Activated gamma-delta T cell treated with Interleukin-2 at 50 U/mL for 16 hours (primary cell): ENCODE measurements at places on chromosomes 13 and 19.

DNA sequence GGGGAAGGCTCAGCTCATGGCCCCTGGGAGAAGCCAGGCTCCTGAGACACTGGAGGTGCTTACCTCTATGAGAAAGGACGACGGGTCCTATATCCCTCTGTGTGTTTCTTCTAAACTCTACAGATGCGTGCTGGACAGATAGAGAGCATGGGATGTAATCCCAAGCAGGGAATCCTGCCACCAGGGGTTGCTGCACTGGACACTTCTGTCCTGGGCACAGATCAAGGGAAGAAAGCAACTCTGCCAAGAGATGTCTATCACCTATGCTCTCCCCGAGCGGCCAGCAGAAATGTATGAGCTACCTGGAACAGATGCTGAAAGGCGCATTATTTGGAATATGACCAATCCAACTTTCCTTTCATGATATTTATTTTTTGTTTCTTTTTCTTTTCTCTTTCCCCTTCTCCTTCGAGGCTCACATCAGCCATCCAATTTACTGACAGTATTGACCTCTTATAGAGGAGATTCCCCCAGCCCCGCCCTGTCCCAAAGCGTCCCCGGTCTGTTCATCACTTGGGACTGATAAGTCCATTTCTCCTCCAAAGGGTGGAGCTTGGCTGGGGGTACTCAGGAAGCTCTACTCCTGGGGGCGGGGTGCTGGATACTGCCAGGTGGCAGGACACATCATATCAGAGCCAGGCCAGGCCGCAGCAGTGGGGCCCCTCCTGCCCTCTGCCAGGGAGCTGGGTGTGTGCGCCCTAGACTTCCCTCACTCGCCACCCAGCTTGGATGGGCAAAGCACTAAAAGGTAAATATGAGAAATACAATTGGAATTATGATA, 34.2 kb downstream of the TSHZ3 start:
- no peak for DNase-seq

GRCh38 chr19:29212356-29212647, 649 bp downstream of the UQCRFS1 start:
- DNase-seq = no peak

DNA sequence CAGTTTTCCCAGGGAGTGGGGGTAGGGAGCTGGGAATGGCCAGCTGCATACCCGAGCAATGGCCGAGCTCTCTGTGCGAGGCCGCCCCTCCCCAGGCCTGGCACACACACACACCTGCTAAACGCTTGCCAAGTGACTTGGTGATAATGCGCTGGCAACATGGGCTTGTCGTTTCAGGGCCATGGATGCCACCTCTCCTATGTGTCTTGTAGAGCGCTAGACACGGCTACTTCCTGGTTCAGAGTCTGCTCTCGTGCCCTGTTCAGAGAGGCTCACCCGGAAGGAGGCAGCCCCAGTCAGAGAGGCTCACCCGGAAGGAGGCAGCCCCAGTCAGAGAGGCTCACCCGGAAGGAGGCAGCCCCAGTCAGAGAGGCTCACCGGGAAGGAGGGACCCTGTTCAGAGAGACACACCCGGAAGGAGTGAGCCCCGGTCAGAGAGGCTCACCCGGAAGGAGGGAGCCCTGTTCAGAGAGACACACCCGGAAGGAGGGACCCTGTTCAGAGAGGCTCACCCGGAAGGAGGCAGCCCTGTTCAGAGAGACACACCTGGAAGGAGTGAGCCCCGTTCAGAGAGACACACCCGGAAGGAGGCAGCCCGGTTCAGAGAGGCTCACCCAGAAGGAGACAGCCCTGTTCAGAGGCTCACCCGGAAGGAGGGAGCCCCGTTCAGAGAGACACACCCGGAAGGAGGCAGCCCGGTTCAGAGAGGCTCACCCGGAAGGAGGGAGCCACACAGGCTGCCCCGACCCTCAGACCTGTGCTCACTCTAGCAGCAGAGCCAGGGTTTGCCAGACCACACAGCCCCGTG, 4.2 kb downstream of the ADPRHL1 start:
- DNase-seq = no peak

- DNase-seq = no peak
Measured at GRCh38 chr13:110054041-110054440, 252.9 kb downstream of the COL4A1 start.

GRCh38 chr13:65830411-65831205, 1399.5 kb downstream of the PCDH9 start:
- no peak for DNase-seq

GRCh38 chr13:110015253-110015652, 228.9 kb upstream of the IRS2 start:
- DNase-seq = no peak
